Ovary (tissue), 10 donors: ENCODE measurements at places on chromosomes 3 and 15. TPM values are rescaled to one million over a fixed set of nuclear protein-coding genes. Genes with fewer than 3 reads are reported as not detected.

DNA sequence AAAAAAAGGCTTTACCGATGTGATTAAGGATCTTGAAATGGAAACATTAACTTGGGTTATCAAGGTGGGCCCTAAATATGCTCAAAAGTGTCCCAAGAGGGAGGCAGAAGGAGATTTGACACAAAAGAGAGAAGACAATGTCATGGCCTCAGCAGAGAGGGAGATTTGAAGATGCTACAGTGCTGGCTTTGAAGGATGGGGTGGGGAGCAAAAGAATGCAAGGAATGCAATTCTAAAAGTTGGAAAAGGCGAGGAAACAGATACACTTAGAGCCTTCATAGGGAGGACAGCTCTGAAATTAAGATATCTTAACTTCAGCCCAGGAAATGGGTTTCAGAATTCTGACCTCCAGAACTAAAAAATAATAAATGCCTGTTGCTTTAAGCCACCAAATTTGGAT lies 314.5 kb upstream of the CCDC54 start:
- H3K36me3 ChIP-seq: no peaks in the 10 kb centered on the region
- H3K27me3 ChIP-seq: no peaks in the 10 kb centered on the region

Gene SEMA5B
- 1.4 TPM for total RNA-seq

GRCh38 chr15:69608661-69609060 lies 156.0 kb downstream of the RPLP1 start:
- DNase-seq: no peak
- H3K36me3 ChIP-seq: no peaks in the 10 kb centered on the region
- H3K4me1 ChIP-seq: no peaks in the 10 kb centered on the region
- H3K27ac ChIP-seq: no peak overlapping the region
- no peak overlapping the region for H3K4me3 ChIP-seq

DNA sequence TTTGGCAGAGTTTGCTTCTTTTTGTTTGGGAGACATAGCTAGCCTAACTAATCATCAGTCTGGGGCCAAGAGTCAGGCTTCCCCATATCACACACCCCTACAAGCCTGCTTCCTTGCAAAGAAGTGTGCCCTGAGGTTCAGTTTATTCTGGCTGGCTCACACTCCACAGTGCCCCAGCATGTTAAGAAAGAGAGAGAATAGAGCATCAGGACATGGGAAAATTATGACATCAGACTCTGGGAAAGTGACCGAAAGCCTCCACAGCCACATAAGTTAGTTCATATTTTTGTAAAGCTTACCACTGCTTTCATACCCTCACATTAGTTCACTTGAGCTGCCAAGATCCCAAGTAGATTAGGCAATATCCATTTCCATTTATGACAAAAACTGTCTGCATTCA lies 63.0 kb upstream of the CFAP161 start:
- no peak overlapping the region for H3K4me3 ChIP-seq
- H3K4me1 ChIP-seq: no peaks in the 10 kb centered on the region
- DNase-seq: no peak
- H3K27me3 ChIP-seq: no peaks in the 10 kb centered on the region

DNA sequence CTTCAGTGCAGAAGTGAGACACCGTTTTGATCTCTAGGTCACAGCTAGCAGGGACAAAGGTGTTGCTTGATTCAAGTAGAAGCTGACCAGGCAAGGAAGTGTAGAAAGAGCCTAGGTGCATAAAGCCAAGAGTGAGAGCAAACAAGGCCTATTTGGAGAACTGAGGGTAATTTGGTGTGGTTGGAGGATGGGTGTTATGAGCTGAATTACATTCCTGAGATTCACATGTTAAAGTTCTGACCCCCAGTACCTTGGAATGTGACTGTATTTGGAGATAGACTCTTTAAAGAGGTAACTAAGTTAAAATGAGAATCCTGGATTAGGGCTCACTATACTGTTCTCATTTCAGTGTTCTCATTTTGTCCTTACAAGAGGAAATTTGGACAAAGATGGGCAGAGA lies 191.3 kb downstream of the ZMAT3 start:
- no peaks in the 10 kb centered on the region for H3K27me3 ChIP-seq
- H3K36me3 ChIP-seq: no peaks in the 10 kb centered on the region
- H3K4me3 ChIP-seq: no peak overlapping the region
- H3K4me1 ChIP-seq: no peaks in the 10 kb centered on the region

Gene UTS2B
- total RNA-seq: 0.92 TPM

- H3K27me3 ChIP-seq: no peaks in the 10 kb centered on the region
- peaks cover 5% of the 10 kb centered on the region for H3K4me1 ChIP-seq
- no peaks in the 10 kb centered on the region for H3K36me3 ChIP-seq
- no peak for DNase-seq
- H3K27ac ChIP-seq: no peak overlapping the region
Measured at GRCh38 chr15:89168316-89168833, 53.0 kb downstream of the RLBP1 start.

Gene PP2D1
- total RNA-seq: not detected

Gene RHCG
- not detected for total RNA-seq

DNA sequence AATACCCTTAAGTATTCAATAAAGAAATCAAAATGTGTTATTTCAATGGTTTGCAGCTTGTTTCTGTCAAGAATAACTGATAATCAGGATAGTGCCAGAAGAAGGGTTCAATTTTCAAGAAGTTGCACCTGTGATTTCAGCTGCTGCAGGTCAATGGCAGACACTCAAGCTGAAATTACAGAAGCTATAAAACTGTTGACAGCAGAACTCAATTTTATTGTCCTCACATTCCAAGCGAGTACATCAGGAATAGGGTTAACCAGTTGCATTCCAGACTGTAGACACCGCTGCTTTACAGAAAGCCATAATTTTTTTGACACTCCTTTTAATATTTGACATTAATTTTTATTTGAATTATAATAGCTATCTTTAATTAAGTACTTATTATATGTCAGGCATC lies 364.1 kb downstream of the CGGBP1 start:
- no peak overlapping the region for H3K27ac ChIP-seq
- H3K36me3 ChIP-seq: no peaks in the 10 kb centered on the region
- H3K4me1 ChIP-seq: no peaks in the 10 kb centered on the region
- no peak for DNase-seq
- H3K27me3 ChIP-seq: no peaks in the 10 kb centered on the region
- H3K4me3 ChIP-seq: no peak overlapping the region

- H3K4me3 ChIP-seq: no peak overlapping the region
- H3K36me3 ChIP-seq: no peaks in the 10 kb centered on the region
- H3K27me3 ChIP-seq: no peaks in the 10 kb centered on the region
- DNase-seq: no peak
Measured at GRCh38 chr3:142808103-142808917, 80.6 kb downstream of the PCOLCE2 start.

Gene SCAPER
- total RNA-seq: 45.8 TPM

DNA sequence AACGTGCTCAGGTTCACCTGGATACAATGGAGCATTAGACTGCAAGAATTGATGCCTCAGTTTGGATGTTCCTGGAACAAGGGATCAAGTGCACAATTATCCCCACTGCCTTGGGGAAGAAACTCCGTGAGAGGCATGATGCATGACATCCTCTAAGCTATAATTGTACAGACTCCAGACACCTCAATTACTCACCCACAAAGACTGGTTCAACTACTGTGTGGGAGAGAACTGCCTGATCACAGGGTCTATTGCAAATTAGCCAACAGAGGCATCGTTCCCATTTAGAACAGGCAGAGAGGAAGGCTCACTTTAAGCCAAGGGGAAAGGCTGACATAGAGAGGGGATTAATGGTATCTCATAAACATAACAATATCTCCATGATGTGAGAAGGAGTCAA lies 43.5 kb downstream of the ARRDC4 start:
- no peak overlapping the region for H3K27ac ChIP-seq
- no peaks in the 10 kb centered on the region for H3K36me3 ChIP-seq
- H3K4me1 ChIP-seq: no peaks in the 10 kb centered on the region
- H3K27me3 ChIP-seq: no peaks in the 10 kb centered on the region
- H3K4me3 ChIP-seq: no peak overlapping the region

- H3K36me3 ChIP-seq: no peaks in the 10 kb centered on the region
- H3K27ac ChIP-seq: no peak overlapping the region
- H3K4me3 ChIP-seq: no peak overlapping the region
- no peak for DNase-seq
Measured at GRCh38 chr15:39692356-39693327, 90.0 kb downstream of the FSIP1 start.

DNA sequence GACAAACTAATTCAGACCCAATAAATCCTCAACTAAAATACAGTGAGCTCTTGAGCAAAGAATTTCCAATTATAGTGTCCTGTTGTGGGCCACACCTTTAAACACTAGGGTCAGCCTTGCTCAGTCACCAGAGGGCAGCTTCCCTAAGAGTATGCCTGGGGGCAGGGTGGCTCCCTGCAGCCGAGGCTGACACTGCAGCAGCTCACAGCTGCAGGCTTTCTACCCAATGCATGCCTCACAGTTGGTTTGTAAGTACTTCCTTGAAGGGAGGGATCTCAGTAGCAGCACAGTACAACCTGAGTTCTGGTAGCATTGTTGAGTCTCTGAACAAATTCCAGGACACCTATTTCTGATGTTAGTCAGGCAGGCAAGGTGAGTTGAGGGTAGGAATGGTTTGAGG lies 335.6 kb downstream of the TUSC7 start:
- no peak overlapping the region for H3K27ac ChIP-seq
- peaks cover 2% of the 10 kb centered on the region for H3K4me1 ChIP-seq
- H3K4me3 ChIP-seq: no peak overlapping the region
- DNase-seq: no peak

Gene BSN
- total RNA-seq: 2.2 TPM

DNA sequence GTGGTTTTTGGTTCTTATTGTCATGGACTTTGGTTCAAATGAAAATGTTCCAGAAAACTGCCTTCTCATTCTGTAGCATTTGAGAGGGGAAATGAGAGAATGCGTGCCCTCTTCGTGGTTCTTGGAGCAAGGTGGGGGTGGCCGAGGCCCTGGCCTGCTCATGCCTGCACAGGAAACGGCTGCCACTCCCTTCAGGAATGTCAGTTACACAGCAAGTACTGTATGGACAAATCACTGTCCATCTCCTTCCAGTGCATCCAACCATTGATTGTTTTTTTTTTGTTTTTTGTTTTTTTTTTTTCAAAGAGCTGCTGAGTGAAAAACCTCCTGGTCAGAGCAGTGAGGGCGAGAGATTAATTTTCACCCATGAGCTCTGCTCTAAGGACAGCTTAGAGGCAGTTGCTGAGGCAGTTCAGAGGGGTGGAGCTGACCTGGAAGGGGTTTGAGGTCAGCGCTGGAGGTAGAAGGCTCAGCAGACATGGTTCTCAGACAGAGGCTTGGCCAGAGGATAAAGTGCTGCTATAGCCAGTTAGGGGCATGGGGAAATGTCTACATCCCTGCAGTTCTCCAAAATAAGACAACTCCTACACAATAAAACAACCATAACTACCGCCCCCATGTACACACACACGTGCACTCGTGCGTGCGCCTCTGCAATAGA lies 20.2 kb upstream of the KIF23 start:
- H3K36me3 ChIP-seq: no peaks in the 10 kb centered on the region

Gene IGDCC3
- 0.12 TPM for total RNA-seq

Gene ACTC1
- 1.2 TPM for total RNA-seq
